ENCODE measurements at places on chromosomes 16 and 17.

DNA sequence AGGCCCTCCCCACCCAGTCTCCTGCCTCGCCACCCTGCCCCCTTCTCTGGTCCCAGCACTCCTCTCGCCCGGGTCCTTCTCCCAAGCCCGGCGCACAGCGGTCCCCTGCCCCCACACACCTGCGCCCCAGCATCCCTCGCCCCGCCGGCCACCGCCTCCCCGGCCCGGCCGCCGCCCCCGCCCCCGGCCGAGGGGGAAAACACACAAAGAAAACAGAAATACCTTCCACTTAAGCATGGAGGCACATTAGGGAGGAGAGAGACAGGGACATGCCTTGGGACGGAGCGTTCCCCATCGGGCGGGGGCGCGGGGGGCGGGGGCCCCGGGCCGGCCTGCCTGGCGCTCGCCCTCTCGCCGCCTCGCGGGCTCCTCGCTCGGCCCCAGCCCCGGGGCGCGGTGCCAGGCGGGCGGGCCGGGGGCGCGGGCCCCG is 326 bp downstream of the SRCIN1 start:
- DNase-seq = no peak

DNA sequence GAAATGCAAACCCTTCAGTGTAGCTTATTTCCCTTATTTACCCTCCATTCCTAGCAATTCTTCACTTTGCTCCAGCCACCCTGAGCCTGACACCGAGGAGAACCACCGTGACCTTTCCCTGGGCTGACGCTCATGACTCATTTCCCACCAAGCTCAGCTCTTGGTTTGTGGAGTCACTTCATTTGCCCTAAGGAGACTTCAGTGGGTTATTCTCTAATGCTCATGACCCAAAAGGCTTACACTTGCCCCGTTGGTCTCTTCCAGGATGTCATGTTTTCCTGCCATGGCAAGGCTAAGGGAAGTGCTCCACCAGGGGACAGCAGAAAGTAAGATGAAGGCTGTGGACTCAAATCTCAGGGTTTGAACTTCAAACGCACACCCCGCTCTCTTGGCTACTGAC is 161.0 kb downstream of the CBLN1 start:
- DNase-seq = no peak

DNA sequence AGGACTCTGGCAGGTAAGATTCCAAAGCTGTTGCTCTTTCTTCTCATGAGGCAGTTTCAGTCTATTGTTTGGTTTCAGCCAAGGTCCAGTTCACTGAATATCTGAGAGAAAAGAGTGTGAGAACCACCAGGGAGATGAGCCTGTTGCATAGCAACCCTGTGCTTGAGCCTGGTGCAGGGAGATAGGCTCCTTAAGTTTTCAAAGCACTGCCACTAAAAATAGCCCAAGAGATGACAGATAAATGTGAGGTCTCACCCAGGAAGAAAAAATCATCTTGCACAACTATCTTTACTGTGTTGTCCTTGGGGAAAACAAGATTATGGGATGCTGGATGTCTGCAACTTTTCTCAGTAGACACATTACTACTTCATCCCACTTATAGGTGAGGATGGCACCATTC is 26.2 kb upstream of the NUDT7 start:
- DNase-seq = no peak

GRCh38 chr17:45667591-45668171 is 116.4 kb upstream of the CRHR1 start:
- no peak for DNase-seq

DNA sequence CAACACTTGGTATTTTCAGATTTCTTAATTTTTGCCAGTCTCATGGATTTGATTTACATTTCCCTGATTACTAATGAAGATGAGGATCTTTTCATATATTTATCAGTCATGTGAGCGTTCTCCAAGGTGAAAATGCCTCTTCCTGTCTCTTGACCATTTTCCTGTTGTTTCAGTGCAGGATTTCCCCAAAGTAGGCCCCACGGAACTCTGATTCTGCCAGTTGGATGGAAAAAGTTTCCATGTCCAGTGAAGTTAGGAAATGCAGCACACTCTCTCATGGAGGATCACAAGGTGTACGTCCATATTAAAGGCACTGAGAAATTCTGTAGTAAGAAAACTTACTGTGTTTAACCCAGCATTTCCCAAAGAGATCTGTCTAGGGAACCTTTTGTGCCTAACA is 16.5 kb upstream of the LIMD2 start:
- DNase-seq = no peak

- no peak for DNase-seq
These were observed 610 bp downstream of the RFNG start for GRCh38 chr17:82050761-82051641.

DNA sequence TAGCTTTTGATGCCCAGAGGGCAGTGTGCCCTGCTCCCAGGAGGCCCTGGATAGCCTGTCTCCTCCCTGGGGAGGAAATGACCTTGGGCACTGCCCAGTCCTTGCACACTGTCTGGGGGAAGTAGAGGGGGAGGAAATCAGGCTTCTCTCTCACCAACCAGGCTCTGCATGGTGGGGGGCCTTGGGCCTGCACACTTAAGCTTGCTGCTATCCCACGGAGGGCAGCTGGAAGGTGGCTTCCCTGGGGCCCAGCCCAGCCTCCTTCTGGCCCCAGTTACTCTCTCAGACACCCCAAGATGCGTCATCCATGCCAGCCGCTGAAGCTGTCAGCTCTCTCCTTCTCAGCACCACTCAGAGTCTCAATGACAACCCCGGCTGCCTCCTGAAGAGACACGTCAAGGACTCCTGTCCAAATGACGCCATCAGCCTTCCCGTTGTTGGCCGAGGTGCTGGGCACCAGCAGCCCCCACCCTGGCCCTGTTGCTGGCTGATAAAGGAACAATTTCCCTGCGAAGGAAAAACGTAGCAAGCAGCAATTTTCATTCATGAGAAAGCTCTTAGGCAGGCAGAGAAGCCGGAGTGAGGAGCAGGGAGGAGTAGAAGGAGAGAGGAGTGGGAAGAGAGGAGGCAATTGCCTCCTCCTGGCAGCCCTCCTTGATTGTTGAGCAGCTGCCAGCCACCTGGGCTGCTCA is 95.5 kb downstream of the SDK2 start:
- no peak for DNase-seq

DNA sequence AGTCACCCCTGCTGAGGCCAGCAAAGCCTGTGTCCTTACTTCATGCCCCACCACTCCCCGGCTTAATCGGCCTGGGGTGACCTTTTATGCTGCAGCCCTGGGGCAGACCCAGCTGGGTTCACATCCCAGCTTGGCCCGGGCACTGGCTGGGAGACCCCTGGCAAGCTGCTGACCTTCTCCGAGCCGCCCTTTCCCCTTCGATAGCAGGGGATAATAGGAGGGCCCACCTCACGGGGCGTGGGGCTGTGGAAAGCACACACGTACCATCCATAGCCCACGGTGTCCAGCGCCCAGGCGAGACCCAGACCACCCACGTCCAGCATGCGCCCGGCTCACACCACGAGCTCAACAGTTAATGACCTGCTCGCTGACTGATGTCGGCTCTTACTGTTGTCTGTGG is 26.8 kb downstream of the TBC1D16 start:
- DNase-seq = no peak

GRCh38 chr16:2856061-2856670 is 1.8 kb downstream of the PRSS22 start:
- DNase-seq = no peak
